ENCODE measurements at places on chromosomes 6 and 20.
A peak's percentile ranks its signal among the peaks of the same experiment; 100 is the strongest.

DNA sequence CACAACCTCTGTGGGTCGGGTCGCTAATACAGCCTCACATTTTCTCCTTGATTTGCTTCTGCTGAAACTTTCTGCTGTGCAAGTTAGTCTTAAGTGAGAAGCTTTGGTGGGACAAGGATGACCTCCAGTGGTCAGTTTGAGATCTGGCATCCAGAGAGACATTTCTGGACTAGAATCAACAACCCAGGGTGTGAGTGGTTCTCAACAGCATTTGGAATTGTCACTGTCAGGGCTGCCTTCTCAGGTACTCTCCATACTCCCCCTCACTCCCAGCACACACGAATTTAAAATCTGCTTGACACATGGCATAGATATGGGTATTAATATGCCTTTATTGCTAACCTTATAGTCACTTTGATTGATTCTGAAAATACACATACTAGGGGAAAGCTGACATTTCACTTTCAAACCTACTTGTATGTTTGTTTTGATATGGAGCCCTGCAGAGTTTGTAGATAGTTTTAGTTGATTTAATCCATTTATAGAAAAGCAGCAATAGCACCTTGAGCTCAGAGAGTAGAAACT is 13.2 kb downstream of the OTOR start:
- peak; percentile 21 for DNase-seq

DNA sequence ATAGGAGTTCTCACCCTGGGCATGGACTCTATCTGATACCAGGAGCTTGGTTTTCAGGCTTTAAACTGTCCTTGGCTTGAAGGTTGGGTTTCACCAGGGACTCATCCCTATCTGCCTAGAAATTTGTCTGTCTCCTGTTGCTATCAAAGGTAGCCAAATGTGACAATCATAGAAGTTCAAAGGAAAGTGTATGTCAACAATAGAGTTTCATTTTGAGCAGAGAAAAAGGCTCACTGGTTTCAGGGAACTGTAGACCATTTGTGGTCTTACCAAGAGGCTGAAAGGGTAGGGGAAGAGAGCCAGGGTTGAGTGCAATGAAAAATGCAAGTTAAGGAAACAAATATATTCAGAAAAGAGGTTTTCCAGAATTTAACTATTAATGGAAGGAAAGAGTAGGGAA is 966.8 kb upstream of the CITED2 start:
- DNase-seq, result no peak

GRCh38 chr6:52016915-52017748 is 70.3 kb downstream of the PKHD1 start:
- DNase-seq, result no peak

DNA sequence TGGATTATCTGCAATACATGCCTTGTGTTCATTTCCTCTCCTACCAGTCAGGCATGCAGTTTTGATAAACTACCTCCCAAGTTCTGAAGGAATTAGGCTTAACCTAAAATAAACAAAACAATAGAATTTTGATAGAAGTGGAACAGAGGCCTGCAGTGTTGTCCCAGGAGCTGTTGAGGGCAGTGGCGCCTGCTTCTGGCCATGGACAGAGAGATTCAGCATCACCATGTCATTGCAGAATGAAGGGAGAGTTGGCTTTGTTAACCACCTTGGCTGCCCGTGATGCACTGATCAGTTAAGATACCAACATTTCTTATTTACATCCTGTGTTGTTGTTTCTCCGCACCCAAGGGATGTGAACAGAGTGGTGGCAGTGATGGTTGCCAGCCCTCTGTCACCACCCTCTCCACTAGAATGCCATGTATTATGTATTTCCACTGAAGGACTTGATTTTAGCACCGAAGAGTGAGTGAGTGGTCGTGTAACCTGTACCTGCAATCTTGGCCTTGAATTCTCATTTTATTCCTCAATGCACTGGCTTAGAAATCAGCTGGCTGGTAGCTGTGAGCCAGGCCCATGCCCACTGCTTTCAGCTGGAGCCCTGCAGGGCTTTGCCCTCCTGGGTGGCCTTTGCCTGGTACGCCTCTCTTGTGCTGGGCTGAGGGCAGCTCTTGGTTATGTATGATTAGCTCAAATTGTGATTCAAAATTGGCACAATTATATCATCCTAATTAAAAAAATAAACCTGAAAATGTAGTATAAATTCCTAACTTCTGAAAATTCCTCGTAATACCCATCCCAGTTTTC is 56.5 kb downstream of the SHLD1 start:
- DNase-seq, result no peak

GRCh38 chr6:17091122-17091521 is 10.7 kb upstream of the STMND1 start:
- no peak for DNase-seq

GRCh38 chr6:88641178-88641903 is 322.1 kb downstream of the RNGTT start:
- DNase-seq, result no peak

DNA sequence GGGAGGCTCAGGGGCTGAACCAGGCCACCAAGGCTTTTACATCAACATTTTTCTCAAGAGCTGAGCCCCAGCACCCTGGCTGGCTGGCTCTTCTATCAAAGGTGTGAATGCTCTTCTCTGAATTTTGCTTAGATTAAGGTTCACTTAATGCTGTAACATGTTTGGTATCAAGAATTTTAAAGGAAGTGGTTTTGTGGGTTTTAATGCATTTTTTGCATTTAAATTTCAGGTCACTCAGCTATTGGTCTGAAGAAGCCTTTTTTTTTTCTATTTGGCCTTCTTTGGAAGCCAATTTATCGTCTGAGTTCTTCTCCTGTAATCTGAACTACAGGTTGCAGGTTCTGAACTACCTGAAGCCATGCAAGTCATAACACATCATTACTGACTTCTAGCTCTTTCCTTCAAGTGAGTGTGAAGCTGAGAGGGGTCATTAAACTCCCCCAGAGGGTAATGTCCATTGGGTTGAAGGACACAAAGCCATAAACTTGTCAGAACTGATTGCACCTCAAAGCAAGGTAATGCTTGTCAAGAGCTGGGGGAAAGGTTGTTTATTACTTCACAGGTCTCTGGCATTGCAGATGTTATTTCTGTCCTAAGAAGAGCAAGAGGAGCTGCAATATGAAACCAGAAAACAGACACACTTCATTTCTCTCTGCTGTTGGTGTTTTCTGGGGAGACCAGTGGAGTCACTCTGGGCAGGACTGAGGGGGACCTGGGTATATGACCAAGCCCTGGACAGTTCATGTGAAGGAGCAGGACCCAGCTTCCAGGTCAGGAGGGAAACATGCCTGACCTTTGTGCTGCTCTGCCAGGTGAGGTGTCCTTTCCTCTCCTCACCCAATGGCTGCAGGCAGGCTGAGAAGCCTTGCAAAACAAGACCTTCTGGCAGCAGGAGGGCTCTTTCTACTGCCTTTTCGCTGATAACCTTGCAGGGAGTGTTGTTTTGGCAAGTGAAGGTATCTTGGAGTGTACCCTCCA is 26.1 kb upstream of the NEDD9 start:
- DNase-seq, result no peak

DNA sequence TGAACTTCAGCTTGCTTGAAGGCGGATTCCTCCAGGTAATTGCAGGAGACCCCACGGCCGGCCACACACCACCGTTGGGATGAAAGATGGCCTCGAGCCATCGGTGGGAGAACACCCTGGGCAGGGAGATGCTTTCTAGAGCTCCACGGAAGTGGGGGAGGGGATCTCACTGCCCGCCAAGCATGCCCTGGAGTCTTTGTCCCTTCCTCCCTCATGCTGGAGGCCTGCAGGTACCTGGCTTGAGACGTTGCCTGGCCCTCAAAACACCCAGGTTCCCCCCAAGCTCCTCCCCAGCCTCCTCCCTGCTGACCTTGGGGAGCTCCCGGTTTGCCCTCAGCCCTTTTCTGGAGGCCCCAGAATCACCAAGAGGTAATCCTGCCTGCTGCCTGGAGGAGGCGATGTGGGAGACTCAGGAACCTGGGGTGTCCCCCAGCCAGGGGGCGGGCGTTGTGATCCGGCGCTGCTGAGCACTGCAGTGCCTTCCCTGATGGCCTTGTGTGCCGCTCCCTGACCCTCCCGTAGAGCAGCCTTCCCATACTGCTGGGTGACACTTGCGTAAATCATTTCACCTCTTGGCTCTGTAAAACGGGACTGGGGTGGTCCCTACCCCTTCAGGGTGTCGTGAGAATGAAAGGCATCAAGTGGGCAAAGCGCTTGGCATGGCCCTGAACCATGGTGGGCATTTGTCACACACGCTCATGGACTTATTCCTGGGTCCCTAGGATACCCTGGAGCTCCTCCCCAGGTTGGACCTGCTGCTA is 91.4 kb downstream of the CEBPB start:
- no peak for DNase-seq

GRCh38 chr6:2659882-2660281 is 90.8 kb downstream of the MYLK4 start:
- DNase-seq, result no peak

GRCh38 chr20:10551732-10552724 is 116.9 kb downstream of the SLX4IP start:
- DNase-seq, result no peak

DNA sequence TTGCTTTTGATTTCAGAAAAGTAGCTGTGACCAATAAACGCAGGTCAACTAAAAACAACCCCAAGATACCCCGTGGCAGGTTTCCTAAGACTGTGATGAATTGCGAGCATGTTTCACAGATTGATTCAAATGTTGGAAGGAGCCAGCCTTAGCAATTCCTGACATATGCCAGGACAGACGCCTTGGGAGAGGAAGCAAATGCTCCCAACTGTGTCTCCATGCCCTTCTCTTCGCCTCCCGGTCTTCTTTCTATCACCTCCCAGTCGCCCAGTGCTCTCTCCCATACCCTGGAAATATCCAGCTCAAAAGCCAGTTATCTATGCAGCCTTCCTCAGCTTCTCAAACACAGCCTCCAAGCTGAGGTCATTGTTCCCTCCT is 32.0 kb downstream of the KIAA0319 start:
- no peak for DNase-seq

GRCh38 chr6:3383525-3383924 is 73.3 kb downstream of the SLC22A23 start:
- no peak for DNase-seq

DNA sequence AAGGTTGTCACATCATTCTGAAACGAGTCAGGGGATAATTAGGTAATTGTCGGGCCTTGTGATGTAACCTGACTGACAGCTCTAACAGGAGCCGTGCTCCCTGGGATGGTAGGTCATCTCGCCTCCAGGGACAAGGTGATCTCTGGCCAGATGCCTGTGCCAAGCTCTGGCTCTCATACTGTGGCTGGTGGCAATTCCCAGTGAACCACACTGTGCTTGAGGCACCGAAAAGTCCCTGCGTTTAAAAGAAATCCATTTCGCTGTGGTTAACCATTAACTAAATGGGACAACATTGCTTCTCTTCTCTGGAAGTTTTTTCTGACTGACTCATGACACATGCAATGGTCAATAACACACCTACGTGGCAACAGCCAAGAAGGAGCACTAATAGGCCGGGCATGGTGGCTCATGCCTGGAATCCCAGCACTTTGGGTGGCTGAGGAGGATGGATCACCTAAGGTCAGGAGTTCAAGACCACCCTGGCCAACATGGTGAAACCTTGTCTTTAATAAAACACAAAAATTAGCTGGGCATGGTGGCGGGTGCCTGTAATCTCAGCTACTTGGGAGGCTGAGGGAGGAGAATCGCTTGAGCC is 669.2 kb downstream of the PRKN start:
- no peak for DNase-seq

GRCh38 chr20:15902493-15902892 is 670.8 kb downstream of the KIF16B start:
- no peak for DNase-seq
